ENCODE measurements at places on chromosomes 11 and 22.

- DNase-seq = peak; percentile 4
Observed at GRCh38 chr11:20459865-20460264, 72.3 kb downstream of the PRMT3 start.

- DNase-seq = peak; percentile 28
Observed at GRCh38 chr11:119974467-119974866, 163.4 kb downstream of the TRIM29 start.

DNA sequence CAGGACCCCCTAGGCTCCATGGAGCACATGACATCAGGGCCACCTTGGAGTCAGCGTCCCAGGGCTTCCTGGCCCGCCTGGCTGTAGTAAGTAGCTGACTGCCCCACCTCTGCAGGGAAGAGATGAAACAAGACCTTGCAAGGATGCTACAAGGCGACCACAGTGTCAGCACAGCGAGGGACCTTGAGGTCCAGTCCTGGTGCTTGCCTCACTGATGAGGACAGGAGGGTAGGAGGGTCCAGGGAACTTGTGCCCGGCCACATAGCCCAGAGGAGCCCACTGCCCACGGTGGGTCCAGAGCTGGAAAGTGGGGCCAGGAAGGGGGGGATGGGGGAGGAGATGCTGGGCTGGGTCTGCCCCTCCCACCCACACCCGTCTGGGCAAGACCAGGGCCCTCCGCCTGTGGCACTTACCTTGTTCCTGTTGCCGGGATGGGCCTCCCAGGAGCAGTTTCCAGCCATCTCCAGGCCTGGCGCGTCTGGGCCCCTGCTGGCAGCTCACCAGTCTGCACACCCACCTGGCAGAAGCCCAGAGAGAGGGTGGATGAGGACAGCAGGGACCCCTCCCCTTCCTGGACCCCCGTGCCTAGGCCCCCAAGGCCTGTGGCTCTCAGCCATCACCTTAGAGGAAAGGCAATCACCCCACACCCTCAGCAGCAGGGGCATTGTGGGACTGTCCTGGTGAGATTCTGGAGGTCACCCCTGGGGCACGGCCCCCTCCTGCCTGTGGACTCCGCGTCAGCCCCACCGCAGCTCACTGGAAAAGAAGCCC, 3.4 kb downstream of the MRGPRF start:
- no peak for DNase-seq

- peak; percentile 84 for DNase-seq
Observed at GRCh38 chr11:3073029-3073435, 15.8 kb upstream of the CARS1 start.

DNA sequence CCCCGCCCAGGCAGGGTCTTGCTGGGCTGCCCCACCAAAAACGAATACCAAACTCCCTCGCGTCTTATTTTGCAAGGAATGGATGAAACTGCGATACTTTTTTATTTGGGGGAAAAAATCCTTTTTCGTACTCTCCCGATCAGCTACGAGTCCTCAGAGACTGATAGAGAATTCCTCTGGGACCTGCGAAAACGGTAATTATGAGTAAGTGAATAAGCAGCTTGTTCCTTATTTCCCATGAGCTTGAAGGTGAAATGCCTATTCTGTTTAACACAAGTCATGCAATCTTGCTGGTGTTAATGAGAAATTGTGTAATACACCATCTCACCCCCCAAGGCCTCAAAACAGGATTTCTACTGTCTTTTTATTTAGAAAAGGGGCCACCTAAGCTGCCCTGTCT, 5.5 kb downstream of the GRK3 start:
- no peak for DNase-seq

DNA sequence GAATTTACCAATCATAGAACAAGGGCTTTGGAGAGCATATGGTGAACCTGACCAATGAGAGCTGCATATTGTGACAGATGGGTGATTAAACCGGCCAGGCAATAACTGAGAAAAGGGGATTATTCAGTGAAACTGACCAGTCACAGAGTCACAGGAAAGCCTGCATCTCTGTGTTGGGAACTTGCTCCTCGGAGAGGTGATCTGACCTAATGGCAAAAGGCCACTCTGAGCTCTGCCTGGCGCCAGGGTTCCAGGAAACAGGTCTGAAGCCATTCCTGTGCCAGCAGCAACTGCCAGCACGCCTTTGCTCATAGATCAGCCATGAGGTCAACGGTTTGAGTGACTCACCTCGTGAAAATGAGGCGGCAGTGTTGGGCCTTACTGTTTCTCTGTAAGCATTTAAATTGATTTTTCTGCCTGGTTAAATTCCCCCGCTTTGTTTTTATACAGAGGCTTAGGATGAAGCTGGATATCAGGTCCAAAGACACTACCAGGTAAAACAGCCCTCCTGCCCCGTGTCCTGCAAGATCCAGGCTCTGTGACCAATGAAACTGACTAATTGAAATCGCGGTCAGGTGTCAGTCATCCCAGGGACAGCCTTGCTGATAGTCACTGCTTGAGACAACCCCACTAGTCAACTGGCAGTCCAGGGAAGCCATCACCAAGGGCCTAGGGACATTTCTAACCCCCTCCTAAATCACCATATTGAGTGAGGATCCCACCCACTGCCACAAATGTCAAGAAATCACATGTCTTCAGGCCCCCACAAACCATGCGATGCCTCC, 35.8 kb upstream of the MYOD1 start:
- DNase-seq = peak; percentile 11

DNA sequence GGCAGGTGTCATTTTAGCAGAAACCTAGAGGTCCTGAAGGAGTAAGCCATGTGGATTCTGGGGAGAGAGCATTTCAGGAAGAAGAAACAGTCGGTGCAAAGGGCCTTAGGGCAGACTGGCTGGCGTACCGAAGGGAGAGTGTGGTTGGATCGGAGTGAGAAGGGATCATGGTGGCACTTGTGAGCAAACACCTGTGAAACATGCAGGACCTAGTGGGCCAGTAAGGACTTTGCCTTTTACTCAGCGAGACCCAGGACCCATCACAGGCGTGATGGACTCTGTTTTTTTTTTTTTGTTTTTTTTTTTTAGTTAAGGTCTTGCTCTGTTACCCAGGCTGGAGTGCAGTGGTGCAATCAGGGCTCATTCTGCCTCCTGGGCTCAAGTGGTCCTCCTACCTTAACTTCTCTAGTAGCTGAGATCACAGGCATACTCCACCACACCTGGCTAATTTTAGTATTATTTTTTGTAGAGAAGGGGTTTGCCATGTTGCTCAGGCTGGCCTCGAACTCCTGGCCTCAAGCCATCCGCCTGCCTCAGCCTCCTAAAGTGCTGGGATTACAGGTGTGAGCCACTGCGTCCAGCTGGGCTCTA, 3.5 kb upstream of the TSGA10IP start:
- DNase-seq = no peak

DNA sequence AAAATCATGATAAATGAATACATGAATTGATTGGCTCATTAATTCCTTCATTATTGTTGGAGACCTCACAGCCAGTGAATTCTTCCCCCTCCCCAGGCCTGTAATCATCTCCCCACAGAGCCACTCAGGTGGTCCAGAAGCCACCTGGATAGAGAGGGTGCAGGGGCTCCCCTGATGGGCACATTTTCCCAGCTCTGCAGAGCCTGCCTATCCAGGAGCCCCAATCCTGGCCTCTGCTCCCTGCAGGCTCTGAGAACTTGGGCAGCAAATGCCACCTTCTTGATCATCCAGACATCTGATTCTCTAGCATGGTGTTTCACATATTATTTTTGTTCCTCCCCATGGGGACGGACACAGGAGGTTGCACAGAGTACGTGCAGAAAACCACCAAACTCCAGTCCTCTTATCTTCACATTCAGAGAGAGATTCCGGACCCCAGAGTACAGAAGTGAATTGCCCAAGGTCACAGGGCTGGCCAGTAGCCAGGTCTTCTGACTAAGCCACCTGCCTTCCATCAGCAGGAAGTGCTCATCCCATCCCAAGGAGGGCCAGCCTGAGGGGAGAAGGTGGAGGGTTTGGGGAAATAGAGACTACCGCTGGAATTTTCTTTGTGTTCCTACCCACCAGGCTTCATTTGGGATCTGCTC, 348.0 kb downstream of the BUD13 start:
- DNase-seq = no peak

DNA sequence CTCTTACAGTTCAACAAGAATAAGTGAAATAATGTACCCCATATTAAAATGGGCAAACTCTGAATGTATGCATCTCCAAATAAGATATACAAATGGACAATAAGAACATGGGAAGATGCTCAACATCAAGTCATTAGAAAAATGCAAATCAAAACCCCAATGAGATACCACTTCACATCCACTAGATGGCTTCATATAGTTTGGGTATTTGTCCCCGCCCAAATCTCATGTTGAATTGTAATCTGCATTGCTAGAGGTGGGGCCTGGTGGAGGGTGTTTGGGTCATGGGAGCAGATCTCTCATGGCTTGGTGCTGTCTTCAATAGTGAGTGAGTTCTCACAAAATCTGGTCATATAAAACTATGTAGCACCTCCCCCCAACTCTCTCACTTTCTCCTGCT, 5.7 kb downstream of the MPZL2 start:
- DNase-seq = no peak

- DNase-seq = no peak
Observed at GRCh38 chr11:82004537-82005213, 729.0 kb downstream of the FAM181B start.

GRCh38 chr11:124467381-124467927, 22.0 kb upstream of the OR8B8 start:
- no peak for DNase-seq

DNA sequence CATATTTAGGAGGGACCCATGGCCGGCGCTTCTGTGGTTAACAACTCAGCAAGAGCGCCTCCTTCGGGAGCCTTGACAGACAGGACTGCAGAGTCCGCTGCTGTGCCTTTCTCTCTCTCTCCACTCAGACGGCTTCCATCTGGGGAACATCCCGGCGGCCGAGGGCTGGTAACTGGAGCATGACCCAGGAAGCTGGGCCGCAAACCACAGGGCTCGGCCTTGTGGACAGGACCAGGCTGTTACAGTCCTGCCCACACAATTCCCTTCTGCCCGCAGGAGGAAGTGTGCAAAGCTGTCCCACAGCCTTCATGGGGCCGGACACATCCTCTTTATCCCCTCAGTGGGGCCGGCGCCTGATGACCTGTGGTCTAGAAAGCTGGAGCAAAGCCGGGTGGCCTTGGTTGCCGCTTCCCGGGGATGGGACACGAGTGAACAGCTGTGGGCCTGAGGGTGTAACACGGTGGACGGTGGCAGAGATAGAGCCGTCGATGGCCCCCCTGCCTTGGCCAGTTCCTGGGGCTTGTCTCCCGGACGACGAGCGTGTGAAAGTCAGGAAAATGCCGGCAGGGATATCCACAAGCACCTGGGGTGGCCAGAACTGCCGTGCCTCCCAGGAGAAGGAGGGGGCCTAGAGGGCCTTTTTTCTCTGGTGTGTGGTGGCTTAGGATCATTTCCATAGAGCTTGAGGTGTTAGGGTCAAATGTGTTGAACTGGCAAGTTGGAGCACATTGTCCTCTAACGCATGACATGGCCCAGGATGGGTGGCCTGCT, 50.1 kb downstream of the FBLN1 start:
- DNase-seq = peak; percentile 50

- no peak for DNase-seq
Observed at GRCh38 chr22:47121791-47122190, 359.3 kb downstream of the TBC1D22A start.

- DNase-seq = no peak
Observed at GRCh38 chr11:102476069-102476468, 23.5 kb upstream of the TMEM123 start.

GRCh38 chr22:46409631-46410210, 74.2 kb downstream of the TRMU start:
- DNase-seq = no peak

DNA sequence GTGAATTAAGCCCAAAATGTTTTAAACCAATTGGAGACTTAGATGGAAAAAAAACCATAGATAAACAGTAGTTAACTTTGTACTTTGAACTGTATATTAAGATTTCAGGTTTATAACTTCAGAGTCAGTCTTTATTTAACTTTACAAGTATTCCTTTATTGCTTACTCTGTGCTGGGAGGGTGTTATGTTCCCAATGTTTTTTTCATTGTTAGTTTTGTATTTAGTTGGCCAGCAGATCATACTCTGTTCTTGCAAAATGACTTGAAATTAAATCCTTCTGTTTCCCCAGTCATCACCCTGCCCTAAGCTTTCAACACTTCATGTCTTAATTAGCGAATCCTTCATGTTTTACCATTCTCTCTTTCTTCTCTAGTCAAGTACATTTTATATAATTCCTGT, 25.3 kb downstream of the SIK2 start:
- DNase-seq = no peak

- DNase-seq = no peak
Observed at GRCh38 chr22:49726022-49726681, 101.5 kb downstream of the BRD1 start.

- no peak for DNase-seq
Observed at GRCh38 chr22:46604306-46604690, 15.9 kb upstream of the GRAMD4 start.

GRCh38 chr11:65852508-65853245, 5.3 kb downstream of the CFL1 start:
- DNase-seq = no peak

- DNase-seq = no peak
Observed at GRCh38 chr11:118652681-118653181, 26.7 kb downstream of the TREH start.

- DNase-seq = no peak
Observed at GRCh38 chr11:2301631-2302305, at the start of the genes C11orf21 and TSPAN32. TSS of gene C11orf21 (minus strand) at chr11:2301918. CDS start at chr11:2301808, 110 bp downstream. TSS of gene TSPAN32 (plus strand) at chr11:2302013. CDS start at chr11:2302150, 137 bp downstream.

GRCh38 chr22:25745341-25746011, 3.5 kb downstream of the MYO18B start:
- DNase-seq = no peak

GRCh38 chr22:20229916-20230775, 38.0 kb downstream of the RTN4R start:
- no peak for DNase-seq

DNA sequence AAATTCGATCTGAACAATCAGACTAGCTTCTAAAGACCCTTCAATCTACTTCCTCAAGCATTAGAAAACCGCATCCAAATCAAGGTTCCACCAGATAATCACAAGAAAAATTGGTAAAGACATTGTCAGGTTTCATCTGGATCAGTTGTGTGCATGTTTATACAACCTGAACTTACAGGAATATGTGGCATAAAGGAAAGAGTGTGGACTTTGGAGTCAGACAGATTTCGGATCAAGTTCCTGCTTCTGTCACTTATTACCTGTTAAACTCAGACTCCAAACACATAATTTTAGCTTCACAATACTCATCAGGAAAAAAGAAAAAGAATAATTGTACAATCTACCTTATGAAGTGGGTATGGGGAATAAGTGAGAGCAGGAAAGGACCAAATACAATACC, 80.5 kb downstream of the MPPED2 start:
- no peak for DNase-seq

- no peak for DNase-seq
Observed at GRCh38 chr11:57513911-57514537, 1.5 kb downstream of the SLC43A1 start.

DNA sequence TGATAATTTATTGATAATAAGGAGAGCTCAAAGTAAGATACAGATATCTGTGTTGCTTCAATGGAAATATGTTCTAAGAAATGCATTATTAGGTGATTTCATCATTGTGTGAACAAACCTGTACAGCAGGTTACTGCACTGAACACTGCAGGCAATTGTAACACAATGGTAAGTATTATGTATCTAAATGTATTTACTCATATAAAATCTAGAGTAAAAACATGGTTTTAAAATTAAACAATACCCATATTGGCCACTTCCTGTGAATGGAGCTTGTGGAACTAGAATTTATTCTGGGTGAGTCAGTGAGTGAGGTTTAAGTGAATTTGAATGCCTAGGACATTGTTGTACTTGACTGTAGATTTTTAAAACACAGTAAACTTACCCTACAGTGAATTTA, 722.9 kb upstream of the RAG2 start:
- no peak for DNase-seq

GRCh38 chr22:24165673-24166072, 15.6 kb upstream of the SUSD2 start:
- no peak for DNase-seq

- no peak for DNase-seq
Observed at GRCh38 chr11:72036687-72037086, 38.0 kb downstream of the IL18BP start.

All from hindlimb muscle (tissue), 1 donor.